ENCODE measurements at places on chromosomes 1 and 21.

- DNase-seq = no peak
Observed at GRCh38 chr1:119742202-119742601, 26.5 kb downstream of the HMGCS2 start.

- no peak for DNase-seq
Observed at GRCh38 chr1:6535214-6535613, 19.1 kb downstream of the NOL9 start.

GRCh38 chr21:31351438-31351837 is 7.4 kb upstream of the TIAM1 start:
- peak; percentile 83 for DNase-seq

DNA sequence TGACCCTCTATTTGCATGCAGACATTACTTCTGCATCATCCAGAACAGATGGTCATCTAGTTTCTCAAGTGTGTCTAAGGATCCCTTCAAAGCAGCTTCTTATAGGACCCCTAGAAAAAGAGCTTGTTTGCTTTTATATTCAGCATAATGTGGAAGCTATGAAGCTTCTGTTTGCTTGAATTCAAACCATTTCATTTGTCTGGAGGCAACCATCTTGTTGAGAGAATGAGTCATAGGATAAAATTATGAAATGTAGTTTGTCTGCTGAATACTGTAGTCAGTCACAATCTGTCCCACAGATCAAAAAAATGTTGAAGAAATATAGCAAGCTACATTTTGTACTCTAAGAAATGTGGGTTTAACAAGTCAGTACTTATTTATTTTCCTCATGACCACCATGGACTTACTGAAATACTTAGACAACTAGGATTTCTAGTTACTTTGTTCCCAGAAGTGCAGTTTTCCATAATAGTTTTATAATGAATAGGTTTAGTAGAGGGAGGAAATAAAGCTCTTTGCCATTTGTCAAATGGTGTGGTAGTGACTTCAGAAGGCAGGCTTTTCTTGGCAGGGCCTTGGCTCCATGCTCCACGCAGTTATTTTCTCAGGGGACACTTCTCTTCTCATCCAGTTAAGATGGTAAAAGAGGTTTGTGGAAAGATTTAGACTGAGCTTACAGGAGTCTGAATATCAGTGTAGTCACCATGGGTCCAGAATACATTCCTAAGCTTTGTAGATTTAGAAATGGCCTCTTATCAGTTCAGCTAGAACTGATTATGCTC is 74.8 kb upstream of the DEPDC1 start:
- no peak for DNase-seq

DNA sequence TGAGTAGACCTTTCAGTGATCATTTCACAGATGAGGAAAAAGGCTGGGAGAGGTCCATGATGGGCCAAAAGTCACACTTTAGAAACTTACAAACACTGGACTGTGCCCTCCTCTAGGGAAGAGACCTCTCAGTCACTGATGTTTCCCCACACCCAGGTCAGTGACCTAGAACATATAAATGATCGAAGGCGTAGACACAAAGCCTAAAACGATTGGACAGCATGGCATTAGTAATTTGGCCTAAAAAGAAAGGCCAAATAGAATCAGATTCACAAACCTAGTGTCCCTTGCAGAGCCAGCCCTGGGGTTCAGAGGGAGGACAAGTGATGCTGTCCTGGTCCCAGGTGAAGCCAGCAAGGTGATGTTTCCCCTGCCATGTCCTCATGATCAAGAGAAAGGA is 27.7 kb downstream of the TRABD2B start:
- no peak for DNase-seq

DNA sequence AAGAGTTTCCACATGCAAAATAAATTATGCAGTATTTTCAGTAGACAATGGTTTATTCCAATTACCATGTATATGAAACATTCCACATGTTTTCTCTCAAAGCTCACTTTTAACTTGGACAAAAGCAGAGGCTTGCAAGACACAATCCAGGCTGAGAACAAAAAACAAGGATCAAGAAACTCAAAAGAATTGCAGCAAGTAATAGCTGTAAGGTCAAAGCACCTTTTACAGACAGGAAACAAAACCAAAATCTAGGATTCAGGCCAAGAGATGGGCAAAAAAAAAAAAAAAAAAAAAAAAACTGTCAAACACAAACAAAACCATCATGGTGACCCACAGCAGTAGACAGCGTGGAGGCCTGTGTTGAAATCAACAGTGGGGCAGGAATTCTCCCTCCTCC is 9.3 kb downstream of the RGS1 start:
- no peak for DNase-seq

DNA sequence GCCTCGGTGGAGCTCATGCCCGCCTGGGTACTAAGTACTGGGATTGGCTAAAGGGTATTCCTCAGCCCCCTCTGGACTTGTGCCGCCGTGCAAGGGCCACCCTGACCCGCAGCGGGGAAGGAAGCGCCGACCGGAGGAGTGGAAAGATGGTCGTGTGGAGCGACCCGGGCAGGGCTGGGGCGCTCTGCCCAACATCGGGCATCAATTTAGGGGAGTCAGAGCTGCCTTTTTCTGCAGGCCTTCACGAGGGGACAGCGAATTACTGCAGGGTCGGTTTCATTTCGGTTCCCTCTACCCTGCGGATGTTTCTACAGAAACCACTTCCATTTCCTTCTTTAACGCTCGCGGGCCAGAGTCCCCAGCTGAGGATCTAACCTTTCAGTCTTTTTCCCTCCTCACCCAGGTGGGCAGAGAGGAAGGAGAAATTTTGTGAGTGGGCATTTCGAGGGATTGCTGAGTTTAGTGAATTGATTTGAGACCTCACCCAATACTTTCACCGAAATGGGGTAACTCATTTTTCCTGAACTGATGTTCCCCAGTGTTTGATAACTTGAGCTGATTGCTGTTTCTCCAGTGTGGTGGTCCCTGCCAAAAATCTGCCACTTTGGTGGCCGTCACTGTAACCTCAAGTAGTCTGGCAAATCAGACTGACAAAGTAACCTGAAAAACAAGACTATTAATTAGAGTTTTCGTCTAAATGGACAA is 1.1 kb downstream of the TOR1AIP1 start:
- DNase-seq = no peak

DNA sequence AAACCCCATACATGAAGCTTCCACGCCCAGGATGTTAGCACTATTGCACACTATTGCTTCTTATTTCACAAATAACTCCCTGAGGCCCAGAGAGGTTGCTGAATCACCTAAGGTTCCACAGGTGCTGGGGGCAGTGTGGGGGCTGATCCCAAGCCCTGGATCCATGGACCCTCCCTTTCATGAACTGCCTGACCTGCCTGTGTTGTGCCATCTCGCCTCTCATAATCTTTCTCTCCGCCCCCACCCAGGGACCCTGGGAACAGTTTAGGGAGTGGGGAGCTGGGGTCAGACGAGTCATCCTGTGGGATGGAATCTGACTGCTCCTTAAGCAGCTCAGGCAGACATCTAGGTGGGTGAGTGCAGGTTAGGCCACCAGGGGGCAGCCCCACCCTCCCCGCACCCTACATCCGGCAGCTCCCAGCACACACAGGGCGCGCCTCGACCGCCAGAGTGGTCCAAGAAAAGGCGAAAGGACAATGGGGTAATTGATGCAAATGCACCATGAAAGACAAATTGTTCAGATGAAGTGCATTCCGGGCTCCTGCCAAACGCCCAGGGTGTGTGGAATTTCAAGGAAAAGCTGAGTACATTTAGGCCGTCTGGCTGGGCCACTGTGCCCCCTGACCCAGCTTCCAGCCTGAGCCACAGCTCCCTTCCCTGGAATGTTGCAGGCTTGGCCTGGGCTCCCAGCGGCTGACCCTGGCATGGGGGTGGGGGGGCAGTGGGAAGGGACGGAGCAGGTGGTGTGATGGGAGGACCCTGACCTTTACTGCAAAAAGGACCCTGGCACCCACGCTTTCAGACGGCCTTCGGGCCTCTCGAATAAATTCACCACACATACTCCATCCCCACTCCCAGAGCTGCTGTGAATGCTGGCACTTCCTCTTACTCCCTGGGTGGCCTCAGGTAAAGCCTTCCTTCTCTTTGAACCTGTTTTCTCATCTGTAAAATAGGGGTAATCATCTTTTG is 20.8 kb downstream of the PHLDA3 start:
- DNase-seq = peak; percentile 36

- no peak for DNase-seq
Observed at GRCh38 chr21:20151741-20152140, 846.5 kb upstream of the NCAM2 start.

GRCh38 chr1:181812208-181812607 is 249.3 kb downstream of the ZNF648 start:
- DNase-seq = no peak

GRCh38 chr1:3593745-3594144 is 17.6 kb downstream of the MEGF6 start:
- no peak for DNase-seq

- no peak for DNase-seq
Observed at GRCh38 chr1:233677690-233678354, 63.9 kb downstream of the KCNK1 start.

DNA sequence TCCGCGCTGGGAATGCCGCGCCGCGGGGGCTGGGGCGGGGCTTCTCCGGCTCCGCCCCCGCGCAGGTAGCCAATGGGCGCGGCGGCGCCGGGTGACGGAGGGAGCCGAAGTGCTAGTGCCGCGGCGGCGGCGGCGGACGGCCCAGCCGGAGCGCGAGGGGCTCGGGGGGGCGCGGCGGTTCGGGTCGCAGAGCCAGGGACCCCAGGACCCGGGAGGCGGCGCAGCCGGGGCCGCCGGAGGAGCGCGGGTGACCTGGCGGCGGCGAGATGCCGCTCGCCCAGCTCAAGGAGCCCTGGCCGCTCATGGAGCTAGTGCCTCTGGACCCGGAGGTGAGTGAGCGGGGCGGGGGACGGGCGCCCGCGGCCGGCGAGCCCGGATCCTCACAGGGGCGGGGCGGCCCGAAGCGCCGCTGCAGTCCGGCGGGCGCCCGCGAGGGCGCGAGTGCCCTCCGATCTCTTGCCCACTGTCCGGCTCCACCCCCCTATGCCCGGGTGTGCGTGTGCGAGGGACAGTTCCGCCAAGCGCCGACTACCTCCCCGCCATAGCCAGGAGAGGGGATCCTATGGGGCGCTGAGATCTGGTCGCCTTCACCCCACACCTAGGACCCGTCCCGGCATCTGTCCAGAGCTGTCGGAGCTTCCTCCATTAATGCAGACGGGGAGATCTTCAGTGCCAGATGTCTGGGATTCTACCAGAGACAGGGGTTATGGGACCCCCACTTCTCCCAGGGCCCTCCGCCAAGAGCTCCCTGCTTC is at the start of gene RPS6KA1:
TSS of gene RPS6KA1 (plus strand) at position 107 of the 755 bp plus-strand sequence. CDS start at position 267, 160 bp downstream.
- peak; percentile 65 for DNase-seq

DNA sequence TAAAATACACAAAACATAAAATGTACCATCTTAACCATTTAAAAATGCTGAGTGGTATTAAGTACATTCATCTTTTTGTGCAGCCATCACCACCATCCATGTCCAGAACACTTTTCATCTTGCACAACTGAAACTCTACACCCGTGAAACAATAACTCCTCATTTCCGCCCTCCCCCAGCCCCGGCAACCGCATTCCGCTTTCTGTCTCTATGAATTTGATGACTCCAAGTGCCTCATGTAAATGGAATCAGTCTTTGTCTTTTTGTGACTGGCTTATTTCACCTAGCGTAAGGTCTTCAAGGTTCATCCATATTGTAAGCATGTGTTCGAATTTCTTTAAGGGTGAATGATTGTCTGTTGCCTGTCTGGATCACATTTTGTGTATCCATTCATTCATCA is 37.2 kb downstream of the SCCPDH start:
- no peak for DNase-seq

DNA sequence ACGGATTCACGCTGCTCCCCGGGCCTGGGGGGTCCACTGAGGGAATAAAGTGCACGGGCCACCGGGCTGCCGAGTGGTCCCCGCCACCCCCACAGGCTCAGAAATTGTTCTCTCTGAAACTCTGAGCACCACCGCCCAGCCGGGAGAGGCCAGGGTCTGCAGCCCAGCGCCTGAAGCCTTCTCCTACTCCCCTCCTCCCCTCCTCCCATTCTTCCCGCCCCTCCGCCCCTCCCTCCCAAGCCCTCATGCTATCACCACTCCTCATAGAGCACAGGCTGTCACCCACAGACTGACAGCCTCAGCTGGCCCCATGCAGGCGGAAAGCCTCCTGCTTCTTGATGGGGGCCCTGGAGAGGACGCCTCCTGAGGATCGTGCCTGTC is 707 bp upstream of the GPR153 start:
- no peak for DNase-seq

DNA sequence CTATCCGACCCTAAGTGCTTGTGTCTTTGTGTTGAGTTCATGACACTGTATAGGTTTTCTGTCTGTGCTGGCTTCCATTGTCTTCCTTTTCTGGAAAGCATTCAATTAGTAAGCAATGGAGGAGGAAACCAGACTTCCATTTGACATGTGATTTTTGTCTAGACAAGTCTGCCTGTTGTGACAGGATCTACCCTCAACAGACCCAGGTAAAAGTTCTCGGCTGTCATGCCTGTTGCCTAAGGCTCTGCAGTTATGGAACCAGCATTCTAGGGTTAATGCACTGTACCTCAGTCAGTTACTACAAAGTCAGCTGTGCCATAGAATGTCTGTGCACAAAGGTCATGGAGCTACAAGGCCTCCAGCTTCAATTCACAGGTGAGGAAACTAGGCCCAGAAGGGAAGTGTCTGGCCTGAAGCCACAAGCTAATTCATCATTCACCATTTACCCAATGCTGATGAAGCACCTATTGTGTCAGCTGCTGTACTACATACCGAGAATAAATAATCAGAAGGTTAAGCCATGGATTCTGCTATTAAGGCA is 72.3 kb downstream of the PLPP3 start:
- DNase-seq = no peak

- peak; percentile 17 for DNase-seq
Observed at GRCh38 chr1:158117854-158118704, 62.6 kb upstream of the CD1D start.

DNA sequence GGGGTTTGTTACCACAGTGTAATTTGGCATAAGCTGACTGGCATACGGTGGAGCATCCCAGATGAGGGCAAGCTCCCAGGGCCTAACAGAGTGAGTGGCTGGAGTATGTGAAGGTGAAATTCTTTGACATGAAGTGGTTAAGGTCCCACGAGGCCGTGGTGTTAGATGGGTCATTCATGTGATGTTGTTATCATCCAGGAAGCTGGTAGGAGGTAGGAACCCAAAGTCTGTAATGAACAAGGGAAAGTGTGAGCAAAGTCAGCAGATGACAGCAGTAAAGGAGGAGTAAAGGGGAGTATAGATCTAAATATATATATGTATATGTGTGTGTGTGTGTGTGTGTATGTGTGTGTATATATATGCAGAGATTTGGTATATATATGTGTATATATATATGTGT is 47.6 kb downstream of the MDM4 start:
- no peak for DNase-seq

GRCh38 chr1:202184750-202185460 is 8.7 kb upstream of the LGR6 start:
- peak; percentile 82 for DNase-seq

GRCh38 chr1:52209429-52209828 is 67.5 kb downstream of the ZFYVE9 start:
- DNase-seq = no peak

GRCh38 chr1:153533689-153534201 is 2.0 kb downstream of the S100A6 start:
- DNase-seq = peak; percentile 54

DNA sequence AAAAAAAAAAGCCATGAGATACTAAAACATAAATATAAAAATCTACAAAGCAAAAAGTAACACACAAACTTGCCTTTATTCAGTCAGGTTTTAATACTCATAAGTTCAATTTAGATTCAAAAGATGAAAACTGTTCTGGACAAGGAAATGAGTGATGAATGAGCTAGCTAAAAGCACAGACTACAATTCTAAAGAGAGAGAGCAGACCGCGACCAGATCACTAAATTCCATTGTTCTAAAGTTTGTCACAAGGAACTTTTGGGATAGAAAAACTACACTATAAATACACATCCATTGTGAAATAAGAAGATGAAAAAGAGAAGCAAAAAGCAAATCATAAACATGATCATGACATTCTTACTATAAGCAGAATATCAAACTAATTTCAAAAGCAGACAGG is 1.7 kb downstream of the ODF2L start:
- no peak for DNase-seq
